ENCODE measurements at places on chromosomes 7 and 10.

DNA sequence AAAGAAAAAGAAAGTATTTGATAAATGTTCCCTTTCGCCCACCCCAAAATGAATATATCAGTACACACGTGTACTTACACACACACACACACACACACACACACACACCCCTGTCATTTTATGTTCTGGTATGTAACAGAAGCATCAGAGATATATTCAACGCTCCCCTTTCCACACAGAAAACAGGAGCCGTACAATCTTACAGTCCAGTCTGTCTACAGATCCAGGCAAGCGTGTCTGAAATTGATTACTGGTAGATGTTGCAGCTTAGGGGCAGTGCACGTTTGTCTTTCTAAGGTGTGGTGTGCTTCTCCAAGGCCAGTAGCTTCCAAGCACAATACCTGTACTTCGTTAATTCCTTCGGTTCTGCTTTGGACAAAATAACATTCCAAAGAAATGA lies 143.7 kb upstream of the RNF32 start:
- DNase-seq = no peak

- no peak for DNase-seq
These were observed 82.0 kb downstream of the FOXL3 start for GRCh38 chr7:371779-372545.

GRCh38 chr10:59060852-59061251 lies 115.6 kb upstream of the PHYHIPL start:
- DNase-seq = no peak

DNA sequence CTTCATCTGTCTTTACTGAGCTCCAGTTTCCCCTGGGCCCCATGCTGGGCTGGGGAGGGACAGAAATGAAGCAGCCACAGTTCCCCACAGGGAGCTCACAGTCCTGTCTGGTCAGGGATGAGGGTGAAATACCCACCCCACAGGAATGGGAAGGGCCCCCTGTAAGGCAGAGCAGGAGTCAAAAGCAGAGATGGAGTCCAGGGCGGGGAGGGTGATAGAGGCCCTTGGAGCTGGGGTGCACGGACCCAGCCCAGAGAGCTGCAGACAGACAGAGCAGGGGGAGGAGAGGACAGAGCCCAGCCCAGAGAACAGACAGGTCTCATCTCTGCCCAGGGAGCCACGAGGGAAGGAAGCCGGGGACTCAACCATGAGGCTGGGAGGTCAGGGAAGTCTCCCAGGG lies 34.9 kb upstream of the ZNF488 start:
- no peak for DNase-seq

- no peak for DNase-seq
These were observed 76.4 kb upstream of the CCNY start for GRCh38 chr10:35259769-35260397.

DNA sequence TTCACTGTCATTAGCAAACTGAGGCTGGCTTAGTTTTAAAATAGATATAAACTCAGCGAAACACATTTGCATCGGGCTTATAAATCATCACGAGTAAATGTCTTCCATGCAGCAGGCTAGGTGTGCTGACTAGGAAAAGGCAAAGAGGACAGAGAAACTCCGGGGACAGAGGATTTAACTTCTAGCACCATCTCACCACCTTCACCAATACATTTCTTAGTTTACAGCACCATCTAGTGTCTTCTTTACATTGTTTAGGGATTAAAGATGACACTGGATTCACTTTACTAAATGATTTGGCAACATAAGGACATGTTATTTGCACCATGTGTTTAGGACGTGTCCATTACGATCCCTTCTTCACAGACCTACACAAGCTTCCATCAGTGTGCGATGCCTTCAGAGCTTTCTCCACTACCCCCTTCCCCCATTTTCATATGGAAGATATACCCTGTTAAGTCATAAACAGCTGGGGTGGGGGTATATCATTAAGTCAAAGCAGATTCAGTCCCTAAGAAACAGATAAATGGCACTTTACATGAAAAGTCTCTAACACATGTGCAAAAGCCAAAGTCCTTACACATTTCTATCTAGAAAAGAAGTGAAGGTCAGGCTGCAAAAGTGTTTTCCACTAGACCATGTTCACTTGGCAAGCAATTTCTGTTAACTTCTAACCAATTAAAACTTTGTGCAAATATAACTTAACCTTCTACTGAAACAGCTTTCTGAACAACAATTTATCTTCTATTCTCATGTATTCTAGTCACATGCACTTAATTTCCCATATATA lies 103.3 kb downstream of the GRB10 start:
- DNase-seq = peak; percentile 15

GRCh38 chr10:61541960-61542359 lies 88.8 kb upstream of the TMEM26 start:
- DNase-seq = no peak

DNA sequence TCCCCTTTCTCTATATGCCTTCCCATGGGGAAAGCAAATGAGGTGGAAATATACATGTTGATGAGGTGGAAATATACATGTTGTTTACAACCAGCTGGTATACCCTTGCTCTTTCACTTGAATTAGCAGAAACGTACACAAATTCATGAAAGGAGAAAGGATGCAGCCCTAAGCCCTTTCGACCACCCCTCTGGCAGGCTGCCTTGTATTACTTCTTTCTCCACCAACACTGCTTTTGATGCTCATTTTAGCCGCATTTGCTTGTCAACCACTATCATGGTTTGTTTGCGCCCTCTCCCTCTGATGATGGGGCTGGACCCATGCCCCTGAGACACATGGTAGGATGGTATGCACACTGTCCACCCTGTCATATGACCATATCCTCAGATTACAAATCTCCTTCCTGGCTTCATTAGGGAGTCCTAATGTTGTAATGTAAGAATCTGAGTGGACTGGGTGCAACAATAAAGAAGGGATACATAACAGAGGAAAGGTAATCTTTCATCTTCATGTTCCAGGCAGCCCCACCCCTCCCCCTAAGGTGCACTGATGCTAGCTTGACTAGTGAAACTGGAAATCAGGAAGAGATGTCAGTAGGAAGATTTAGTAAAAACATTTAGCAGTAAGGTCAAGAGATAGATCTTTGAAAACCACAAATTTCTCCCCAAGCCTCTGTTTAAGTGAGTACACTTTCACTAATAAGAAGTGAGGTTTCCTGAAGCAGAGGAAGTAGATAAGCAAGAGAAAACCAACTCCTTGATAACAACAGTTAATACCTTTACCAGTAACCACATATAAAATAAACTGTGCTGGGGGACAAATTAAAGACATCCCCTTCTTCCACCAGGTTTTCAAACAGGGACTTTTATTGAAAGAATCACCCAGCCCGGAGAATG lies 536.8 kb upstream of the NRP1 start:
- DNase-seq = no peak

DNA sequence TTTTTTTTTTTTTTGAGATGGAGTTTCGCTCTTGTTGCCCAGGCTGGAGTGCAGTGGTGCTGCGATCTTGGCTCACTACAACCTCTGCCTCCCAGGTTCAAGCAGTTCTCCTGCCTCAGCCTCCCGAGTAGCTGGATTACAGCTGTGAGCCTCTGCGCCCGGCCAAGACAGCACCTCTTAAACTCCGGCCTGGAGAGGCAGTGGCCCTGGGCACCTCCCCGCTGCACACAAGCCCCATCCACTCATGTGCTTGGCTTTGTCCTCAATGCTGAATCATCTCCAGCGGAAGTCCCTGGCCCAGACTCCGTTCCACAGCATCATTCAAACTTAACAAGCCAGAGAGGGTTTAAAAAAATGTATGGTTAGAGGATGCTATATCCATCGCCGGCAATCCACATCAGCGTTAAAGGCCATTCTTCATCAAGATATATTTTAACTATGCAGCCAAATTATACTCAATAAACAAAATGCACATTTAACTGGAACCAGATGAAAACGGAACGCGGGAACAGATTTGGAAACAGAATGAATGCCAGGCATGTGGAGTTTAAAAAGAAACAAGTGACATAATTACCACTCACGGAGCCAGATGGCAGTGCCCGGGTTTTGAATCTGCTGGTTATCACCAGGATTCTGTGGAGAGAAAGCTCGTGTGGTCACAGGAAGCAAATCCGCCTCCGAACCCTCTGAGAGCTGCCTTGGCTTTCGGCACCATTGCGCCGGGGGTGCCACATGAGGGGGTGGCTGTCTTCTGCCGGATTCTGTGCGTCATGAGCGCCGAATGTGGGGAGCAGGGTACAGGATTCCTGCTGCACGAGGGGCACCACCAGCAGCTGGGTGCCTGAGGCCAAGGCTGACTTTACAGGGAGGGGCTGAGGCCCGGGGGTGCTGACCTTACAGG lies 45.6 kb upstream of the CFAP46 start:
- DNase-seq = peak; percentile 4

DNA sequence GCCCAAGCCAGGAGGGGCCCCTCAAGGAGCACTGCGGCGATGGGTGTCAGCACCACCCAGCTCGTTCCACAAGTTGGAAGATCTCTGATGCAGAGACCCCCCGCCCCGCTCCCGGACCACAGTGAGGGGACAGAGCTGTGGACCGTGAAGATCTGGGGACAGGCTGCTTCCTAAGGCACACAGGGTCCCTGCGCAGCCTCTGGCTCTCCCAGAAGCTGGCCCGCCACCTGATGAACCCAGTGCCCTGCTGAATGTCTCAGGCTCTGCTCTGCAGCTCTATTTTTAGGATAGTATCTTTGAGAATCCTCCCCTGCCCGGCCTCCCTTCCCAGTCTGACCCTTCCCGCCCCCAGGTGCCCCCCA lies 29.7 kb downstream of the GBX1 start:
- DNase-seq = no peak

- DNase-seq = no peak
These were observed 90.5 kb downstream of the WIPF3 start for GRCh38 chr7:29896685-29897411.

DNA sequence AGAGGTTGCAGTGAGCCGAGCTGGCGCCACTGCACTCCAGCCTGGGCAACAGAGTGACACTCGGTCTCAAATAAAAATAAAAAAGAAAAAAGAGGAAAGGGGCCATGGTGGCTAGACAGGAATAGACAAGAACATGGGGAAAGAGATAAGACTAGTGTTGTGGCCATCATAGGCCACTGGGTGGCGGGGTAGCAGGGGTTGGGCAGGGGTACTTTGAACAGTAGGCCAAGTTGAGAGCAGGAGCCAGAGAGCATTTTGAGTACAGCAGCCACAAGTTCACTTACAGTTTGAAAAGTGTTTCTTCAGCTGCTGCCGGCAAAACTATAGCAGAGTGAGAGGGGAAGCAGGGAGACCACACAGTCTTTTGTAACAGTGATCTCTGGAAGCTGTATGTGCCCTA lies 656.0 kb downstream of the CNTNAP2 start:
- no peak for DNase-seq

- DNase-seq = peak; percentile 94
These were observed at the start of gene CDK14 for GRCh38 chr7:90595801-90596670. TSS of gene CDK14 (plus strand) at chr7:90596321. CDS start at chr7:90596628, 307 bp downstream.

DNA sequence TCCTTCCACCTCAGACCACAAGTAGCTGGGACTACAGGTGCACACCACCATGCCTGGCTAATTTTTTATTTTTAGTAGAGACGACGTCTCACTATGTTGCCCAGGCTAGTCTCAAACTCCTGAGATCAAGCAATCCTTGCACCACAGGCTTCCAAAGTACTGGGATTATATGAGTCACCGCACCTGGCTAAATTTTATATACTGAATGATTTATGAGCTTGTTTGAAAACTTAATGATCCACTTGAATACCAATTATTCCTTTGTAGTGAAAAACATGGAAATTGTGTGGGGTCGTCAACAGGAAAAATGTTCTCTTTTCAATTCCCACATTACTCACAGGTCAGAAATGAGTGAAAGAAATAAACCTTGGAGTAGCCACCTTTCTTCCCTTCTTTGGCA lies 31.3 kb downstream of the RAPGEF5 start:
- DNase-seq = no peak

- DNase-seq = no peak
These were observed 28.3 kb upstream of the PRKAR1B start for GRCh38 chr7:755413-755805.

DNA sequence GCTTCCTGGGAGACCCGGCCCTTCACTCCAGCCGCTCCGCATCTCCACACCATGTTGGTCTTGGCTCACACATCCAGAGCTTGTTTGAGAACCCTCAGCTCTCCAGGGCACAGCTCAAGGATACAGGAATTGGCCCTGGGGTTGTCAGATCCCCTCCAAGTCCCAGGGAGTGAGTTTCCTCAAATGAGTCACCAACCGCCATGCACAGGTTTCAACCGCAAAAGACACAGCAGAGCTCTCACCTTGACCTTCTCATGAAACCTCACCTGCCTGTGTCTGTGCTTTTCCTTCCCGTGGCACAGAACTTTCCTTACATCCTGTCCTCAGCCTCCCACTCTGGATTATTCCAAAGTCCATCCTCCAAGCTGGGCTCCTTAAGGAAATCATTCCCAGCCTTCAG lies 20.6 kb downstream of the AZGP1 start:
- DNase-seq = no peak

- no peak for DNase-seq
These were observed 37.9 kb downstream of the SKIDA1 start for GRCh38 chr10:21487416-21488180.

DNA sequence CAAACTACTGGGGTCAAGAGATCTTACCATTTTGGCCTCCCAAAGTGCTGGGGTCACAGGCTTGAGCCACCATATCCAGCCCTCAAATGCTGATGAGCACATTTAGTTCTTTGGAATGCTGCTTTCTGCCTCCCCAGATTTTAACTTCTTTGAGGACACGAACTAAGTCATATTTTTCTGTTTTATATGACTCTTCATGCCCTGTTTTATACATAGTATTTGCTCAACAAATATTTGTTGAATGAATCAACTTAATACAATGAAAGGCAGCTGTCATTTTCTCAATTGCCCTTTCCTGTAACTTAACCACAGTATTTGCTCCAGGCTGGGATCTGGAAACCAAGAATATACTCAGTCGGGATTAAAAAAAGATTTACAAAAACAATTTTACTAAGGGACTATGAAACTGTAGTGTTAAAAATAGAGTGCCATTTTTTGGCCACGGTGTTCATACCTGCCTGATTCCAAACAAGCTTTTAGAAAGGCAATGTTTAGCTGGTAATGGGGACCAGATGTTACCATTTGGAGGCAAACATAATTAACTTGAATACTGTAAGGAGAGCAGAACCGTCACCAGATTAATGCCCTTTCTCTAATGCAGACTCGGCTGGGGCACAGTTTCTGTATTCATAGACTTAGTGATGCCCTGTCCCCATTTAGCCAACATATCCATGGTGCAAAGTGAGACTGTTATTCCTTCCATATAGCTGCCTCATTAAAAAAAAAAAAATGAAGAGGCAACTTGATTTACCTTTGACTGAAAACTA lies 117.6 kb downstream of the NRP1 start:
- DNase-seq = no peak

DNA sequence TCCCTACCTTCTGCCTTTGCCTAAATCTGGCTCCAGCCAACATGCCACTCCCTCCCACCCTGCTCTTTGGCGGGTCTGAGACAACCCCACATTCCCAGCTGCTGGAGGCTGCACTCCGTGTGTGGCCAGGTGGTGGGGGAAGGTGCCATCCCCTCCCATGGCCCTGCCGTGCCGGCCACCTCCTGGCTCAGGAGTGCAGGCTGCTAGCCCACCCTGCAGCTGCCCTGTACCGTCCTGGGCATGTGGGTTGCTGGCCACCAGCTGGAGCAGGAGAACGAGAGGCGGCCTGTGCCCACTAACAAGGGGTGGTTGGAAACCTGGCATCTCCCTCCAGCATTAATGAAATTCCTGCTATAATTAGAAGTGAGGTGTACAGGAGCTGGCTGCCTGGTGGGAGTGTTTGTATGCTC lies 97.6 kb downstream of the ZMIZ1 start:
- DNase-seq = no peak

Data from inflammatory macrophage (primary cell).